ENCODE measurements at places on chromosomes 16 and 17.

DNA sequence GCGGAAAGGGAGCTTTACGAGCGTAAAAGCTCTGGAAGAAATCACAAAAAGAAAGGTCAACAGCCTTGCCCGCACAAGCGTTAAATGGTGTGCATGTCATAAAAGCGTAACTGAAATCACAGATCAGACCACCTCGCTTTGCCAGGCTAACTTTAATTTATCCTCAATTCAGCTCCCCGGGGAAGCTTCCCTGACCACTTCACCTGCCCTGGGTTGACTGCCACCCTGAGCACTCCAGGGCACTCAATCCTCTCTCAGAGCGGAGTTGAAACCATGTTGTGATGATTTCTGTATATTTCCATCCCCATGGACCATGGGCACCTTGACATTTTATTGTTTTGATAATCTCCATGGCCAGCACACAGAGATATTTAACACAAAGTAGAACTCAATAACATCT is 16.1 kb upstream of the NAGS start:
- DNase-seq, result no peak

DNA sequence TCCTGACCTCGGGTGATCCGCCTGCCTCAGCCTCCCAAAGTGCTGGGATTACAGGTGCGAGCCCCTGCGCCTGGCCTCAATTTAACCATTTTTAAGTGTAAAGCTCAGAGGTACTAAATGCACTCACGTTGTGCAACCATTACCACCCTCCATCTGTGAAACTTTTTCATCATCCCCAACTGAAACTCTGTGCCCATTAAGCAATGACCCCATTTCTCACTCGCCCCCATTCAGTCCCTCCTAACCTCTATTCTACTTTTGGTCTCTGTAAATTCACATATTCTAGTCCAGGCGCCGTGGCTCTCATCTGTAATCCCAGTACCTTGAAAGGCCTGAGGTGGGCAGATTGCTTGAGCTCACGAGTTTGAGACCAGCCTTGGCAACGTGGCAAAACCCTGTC is 8.3 kb upstream of the SPNS3 start:
- DNase-seq, result no peak

- no peak for DNase-seq
Measured at GRCh38 chr17:80890921-80891396, 100.7 kb upstream of the CHMP6 start.

DNA sequence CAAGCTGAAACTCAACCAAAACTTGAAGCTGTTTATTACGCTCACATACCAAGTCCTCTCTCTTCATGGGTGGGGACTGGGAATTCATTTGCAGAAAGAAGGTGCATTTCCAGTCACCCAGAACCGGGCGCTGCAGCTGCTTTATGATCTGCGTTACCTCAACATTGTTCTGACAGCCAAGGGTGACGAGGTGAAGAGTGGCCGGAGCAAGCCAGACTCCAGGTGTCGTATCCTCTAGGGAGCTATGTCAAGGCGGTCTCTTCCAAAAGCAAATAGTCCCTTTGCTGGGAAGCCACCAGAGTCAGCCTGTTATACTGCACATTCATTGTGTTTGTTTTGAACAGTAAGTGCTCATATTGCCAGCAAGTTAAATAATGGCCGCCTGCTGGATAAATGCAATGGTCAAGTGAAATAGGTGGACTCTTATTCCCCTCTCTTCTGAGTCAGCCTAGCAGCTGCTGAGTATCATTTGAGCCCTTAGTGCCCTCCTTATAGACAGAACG is 12.7 kb downstream of the COG1 start:
- no peak for DNase-seq

DNA sequence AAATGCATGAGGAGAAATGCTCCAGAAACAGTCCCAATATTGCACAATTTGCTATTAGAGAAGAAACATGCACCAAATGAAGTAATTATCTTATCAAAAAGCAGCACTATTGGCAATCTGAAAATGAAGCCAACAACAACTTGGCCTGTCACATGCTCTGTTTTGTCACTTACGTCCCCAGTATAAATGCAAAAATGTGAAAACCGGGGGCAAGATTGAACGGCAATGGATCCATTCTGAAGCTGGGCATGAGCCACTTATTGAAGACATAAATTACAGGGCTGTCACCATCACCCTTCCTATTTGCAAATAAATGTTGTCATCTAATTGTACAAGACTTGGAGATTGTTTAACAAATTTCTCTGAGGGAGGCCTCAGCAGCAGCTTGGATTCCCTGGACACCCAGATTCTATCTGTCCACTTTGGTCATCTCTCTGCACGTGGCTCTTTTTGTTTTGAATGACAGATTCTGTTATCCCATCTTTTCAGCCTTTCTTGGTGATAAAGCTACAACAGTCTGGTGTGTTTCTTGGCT is 180.2 kb upstream of the CDH5 start:
- DNase-seq, result no peak

DNA sequence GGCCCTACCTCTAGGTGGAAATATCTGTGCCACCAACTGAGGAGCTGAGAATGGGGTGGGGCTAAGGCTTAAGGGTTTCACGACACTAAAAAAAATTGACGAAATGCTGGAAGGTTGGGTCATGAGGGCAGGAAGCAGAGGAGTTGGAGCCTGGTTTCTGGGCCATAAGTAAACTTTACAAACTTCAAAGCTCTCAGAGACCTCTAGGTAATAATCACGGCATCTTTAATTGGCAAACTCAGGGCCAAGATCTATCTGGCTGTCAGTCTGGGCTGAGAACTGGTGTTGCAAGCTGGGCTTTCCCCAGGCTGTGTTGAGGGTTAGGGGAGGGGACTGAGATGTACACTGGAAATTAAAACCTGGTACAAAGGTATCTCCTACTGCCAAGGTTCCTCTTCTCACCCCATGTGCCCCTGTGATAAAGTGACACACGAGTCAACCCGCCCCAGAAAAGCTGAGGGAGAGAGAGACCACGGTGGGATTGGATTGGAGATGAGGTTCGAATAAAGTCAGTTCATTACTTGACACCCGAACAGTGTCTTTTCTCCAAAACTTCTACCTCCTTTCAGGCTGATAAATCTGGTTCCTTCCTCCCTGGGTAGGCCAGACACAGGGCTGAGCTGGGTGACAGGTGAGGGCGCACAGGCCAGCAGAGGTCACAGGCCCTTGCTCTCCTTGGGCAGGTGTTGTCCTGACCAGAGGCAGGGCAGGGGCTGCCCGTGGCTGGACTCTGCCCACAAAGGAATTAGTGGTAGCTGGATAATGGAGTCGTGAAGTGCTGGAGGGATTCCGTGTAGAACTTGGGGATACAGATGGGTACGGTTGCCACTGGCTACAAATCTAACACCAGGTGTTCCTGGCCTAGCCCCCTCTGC is 4.0 kb upstream of the ZNF768 start:
- DNase-seq, result no peak

DNA sequence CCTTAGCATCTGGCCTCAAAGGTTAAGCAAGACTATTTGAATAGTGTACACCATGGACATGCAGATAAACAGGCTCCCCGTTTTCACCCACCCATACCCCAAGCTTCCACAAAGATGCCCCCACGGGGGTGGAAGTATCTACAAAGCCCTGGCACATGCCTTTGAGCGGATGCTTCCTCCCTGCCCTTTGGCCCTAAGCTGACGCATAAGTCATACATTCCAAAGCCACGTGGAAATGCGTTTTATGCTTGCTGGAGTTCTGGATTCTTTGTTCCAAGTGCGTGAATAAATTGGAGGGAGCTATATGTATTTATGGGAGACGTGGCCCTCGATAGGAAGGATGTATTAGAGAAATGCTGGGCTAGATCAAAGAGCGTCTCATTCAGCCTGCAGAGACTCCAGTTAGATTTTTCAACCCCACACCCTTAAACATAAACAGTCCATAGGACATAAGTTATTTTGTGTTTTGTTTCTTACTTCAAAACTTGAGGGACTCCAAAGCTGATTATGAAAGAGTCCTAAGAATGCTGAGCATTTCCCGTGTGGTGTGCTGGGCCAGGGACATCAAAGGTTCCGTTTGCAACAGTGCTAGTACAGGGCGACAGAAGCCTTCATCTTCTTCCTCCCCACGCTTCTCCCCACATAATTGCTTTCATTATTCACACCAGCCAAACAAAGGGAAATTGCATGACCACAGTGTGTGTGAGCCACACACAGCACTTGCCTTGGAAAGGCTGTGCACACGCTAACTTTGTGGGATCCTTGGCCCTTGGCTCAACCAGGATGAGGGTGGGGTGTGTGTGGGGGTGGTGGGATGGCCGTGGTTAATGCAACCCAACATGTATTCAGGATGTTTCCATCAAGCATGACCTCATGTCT is 73.6 kb downstream of the WIPI1 start:
- peak; percentile 60 for DNase-seq

DNA sequence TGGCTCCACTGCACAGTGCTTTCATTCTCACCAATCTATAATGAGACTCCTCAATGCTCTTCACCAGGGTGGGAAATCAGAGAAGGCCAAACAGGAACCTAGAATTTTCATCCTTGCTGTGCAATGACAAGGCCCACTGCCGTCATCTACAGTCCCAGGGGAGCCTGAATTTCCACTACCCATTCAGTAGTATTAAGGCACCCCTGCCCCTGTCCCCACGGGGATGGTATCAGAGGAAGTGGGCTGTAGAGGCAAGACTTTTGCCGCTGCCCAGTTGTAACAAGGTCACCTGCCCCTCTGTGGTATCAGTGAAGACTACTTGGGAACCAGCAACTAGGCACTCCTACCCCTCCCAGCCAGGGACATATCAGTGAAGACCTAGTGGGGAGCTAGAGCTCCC is 104.5 kb downstream of the C16orf78 start:
- no peak for DNase-seq

- DNase-seq, result no peak
Measured at GRCh38 chr16:2162676-2163118, 7.1 kb downstream of the TRAF7 start.

- DNase-seq, result no peak
Measured at GRCh38 chr16:79265701-79266100, 334.8 kb downstream of the MAF start.

- no peak for DNase-seq
Measured at GRCh38 chr17:9768381-9768934, 22.9 kb downstream of the DHRS7C start.

GRCh38 chr16:15507301-15507958 is 73.0 kb downstream of the BMERB1 start:
- no peak for DNase-seq

DNA sequence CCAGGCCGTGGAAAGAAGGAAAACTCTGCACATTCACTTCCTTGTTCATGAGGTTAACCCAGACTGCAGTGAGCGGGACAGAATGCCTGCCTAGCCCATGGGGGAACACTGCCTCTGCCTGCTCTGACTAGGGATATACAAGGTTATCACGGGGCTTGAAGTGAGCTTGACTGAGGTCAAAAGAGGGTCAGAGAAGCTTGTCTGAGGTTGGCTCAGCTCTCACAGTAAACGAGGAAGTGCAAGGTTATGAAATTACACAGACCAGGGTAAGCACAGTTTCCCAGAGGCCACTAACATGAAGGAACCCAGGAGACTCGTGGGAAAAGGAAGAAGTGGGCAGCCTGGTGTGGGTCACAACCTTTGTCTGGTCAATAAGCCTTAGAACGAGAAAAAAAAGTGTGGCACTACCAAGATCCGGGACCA is 28.7 kb downstream of the HIC1 start:
- no peak for DNase-seq

GRCh38 chr17:7027335-7027734 is 4.5 kb downstream of the BCL6B start:
- no peak for DNase-seq

DNA sequence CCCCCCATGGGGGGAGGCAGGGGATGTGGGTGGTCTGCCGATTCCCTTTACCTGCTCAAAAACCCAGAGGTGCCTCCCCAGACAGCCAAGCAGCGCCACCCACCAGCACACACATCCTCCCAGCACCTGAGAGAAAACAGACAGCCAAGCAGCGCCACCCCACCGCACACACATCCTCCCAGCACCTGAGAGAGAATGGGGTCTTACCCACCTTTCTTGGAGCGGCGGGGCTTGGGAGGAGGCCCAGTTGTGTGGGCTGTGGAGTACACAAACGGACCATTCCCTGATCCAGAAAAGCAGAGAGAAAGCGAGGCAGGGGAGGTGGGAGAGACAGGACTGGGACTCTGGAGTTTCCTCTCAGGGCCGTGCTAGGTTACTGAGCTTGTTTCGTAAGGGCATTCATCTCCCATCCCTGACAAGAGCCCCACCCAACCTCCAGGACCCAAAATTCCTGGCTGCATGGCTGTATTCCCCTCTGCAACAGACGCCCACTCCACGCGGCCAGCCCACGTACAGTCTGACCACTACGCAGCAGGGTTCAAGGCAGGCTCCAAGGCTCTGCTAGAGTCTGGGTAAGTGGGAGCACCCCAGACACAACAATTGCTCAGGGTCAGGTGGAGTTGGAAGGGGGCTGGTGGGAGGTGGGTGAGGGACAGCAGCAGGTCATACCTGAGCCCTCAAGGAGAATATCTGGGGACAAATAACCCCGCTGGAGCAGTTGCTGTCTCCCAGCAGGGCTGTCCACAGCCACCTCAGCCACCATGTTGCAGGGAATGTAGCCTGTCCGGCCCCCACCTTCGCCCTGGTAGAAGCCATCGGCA is 22.3 kb downstream of the TSPOAP1 start:
- no peak for DNase-seq

GRCh38 chr17:68981288-68981687 is 26.1 kb upstream of the ABCA8 start:
- no peak for DNase-seq

DNA sequence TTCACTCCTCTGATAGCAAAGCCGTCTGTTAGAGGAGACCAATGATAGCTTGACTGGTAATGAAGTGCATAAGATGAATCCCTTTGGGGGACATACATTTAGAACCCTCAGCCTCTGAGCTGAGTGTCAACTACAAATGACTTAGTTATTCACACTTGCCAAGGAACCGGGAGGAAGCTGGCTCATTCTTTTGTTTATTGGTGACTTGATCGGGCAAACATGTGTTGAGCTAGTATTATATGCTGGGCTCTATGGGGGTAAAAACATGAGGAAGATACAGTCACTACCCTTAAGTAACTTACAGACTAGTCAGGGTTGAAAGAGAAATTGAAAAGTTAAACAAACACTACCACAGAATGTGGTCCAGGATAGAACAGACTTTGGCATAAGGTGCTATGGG is 3.0 kb downstream of the CCL16 start:
- no peak for DNase-seq

DNA sequence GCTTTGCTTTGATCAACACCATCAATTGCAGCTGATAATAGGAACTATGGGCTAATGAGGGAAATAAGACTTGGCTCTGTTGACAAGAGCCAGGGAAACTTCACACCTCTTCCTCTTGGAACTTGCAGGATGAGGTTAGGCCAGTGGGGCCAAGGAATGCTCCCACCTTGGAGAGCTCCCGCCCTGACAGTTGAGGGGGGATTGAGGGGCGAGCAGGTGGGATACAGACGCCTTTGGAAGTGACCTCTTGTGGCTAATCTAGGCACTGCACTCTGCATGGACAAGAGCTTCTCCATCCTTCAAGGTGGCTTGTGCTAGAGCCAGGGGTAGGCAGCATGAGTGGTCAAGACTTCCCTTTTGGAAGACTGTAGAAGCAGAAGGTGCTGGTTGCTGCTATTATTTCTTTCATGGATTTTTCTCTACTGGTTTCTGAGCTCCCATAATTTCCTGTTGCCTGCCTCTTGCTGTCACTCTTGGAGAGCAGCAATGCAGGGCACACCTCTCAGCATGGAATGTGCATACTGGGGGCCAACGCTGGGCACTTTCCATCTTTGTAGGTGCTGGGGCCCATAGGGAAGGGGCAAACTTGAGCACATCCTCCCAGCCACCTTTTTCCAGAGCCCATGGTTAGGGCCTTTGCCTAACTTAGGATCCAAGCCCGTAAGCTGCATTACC is 2.3 kb upstream of the PHF12 start:
- peak; percentile 61 for DNase-seq

- DNase-seq, result no peak
Measured at GRCh38 chr16:89938175-89938885, 10.2 kb upstream of the DEF8 start.
